ENCODE measurements at places on chromosomes 12 and 14.

- peak; percentile 43 for DNase-seq
Observed at GRCh38 chr12:57740656-57741412, 2.3 kb upstream of the AGAP2 start.

- DNase-seq = no peak
Observed at GRCh38 chr12:111156304-111156703, 212.6 kb downstream of the PHETA1 start.

GRCh38 chr12:48263617-48264016, 60.5 kb upstream of the OR10AD1 start:
- no peak for DNase-seq

- DNase-seq = no peak
Observed at GRCh38 chr14:76997257-76997970, 31.1 kb downstream of the IRF2BPL start.

DNA sequence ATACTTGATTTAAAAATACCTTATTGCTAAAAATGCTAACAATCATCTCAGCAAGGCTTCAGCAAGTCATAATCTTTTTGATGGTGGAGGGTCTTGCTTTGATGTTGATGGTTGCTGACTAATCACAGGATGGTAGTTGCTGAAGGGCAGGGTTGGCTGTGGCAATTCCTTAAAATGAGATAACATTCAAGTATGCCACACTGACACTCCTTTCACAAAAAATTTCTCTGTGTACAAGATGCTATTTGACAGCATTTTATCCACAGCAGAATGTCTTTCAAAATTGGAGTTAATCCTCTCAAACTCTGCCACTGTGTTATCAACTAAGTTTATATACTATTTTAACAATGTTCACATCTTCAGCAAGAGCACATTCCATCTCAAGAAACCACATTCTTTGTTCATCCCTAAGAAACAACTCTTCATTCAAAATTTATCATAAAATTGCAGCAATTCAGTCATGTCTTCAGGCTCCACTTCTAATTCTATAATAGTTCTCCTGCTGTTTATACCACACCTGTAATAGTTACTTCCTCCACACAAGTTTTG, 16.1 kb downstream of the SCAF11 start:
- no peak for DNase-seq

DNA sequence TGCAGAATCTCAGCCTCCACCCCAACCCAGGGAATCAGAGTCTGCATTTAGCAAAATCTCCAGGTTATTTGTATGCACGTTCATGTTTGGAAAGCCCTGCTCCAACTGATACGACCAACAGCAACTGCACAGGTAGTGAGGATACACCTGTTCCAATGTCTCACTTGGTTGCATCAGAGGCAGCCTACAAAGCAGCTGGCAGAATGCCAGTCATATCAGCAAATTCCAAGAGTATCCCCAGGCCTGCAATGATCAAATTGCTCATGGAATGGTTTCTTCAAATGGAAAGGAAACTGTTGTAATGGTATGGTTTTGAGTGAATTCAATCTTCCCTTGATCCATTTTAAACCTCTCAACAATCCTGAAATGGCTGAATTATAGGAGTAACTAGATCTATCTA, 75.4 kb downstream of the GRIP1 start:
- no peak for DNase-seq

Measured in activated CD4-positive, alpha-beta T cell treated with anti-CD3 and anti-CD28 coated beads for 24 hours (primary cell).